NCI-H1417 treated with DMSO at 0.1 percent for 48 hours (cell line): ENCODE measurements at places on chromosomes 7 and 10.

GRCh38 chr7:50779427-50779826 lies 3.3 kb downstream of the GRB10 start:
- DNase-seq = no peak

GRCh38 chr7:66597461-66597860 lies 31.2 kb upstream of the KCTD7 start:
- no peak for DNase-seq

DNA sequence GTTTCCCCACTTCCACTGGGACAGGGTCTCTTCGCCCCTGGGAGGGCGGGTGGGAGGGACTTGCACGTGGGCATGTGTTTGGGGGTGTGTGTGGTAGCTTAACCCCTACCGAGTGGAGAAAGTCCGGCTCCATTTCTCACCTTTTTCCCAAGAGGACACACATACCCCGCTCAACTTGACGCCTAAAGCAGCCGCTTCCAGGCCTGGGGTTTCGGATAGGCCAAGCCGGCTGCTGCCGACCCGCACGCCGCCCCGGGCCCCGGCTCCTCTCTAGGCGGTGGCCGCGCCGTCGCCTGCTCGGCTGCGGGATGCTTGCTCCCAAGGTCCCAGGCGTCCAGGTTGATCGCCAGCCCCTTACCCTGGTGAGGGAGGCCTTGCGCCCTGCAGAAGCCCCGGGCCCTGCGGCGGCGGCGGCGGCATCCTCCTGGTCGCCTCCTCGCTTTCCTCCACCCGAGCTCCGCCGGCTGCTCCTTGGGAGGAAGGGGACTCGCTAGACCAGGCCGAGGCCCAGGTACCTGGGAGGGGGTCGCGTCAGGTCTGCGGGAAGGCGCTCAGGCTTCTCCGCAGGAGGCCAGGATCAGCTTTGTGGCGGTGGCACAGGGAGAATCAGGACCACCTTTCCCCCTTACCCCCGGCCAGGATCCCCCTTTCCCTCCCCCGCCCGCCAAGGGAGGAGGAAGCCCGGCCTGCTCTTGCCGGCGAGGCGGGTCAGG lies 3.2 kb upstream of the GATA3 start:
- DNase-seq = no peak

GRCh38 chr10:127874671-127875448 lies 17.9 kb downstream of the CLRN3 start:
- DNase-seq = no peak

DNA sequence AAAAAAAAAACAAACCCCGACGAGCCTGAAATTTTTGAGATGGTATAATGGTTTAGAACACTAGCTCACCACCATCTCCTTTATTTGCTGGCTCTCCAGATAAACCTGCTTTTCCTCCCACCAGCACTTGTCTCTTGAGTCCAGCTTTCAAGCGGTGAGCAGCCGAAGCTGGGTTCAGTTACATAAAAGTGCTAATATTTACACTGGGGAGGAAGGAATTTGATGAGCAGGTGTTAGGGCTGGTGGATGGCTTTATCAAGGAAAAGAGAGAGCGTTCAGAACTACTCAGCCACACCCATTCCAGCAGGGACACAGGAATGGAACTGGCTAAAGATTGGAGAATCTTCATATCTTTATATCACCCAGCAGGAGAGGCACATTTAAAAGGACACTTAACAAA lies 6.6 kb upstream of the CALML3 start:
- no peak for DNase-seq

DNA sequence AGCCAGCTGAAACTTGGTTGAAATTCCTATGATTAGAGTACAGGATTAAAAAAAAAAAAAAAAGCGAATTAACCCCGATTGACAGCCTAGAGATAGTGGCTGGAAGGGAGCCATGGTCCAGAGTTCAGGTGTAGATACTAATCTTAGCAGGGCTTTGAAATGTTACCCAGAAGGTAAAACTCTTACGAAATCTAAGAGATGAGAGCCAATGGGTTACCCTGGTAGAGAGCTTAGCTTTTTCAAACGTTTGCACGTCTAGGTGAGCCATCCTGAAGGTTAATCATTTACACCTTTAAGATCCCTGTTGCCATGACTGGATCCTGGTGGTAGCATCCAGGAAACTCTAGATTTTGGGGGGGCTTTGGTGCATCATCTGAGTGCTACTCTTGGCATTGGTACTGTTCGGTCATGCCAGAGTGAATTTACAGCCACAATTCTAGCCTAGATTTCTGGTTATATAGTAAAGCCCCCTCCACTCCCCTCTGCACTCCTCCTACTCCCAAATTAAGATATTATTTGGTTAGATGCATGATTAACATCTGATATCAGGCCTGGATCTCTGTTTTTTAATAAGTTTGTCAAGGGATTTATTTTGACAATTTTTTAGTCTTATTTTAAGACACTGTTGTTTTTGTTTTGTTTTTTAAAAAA lies 1.2 kb downstream of the AGFG2 start:
- DNase-seq = no peak
